ENCODE measurements at places on chromosomes 1 and 21. TPM values are rescaled to one million over a fixed set of nuclear protein-coding genes. Genes with fewer than 3 reads are reported as not detected.

The GSTM5 gene
- 18.1 TPM for total RNA-seq

The VANGL1 gene
- total RNA-seq, result 10.4 TPM

- H3K27ac ChIP-seq, result no peak overlapping the region
- H3K27me3 ChIP-seq, result no peaks in the 10 kb centered on the region
- no peak overlapping the region for H3K4me3 ChIP-seq
- DNase-seq, result no peak
Measured at GRCh38 chr1:232925421-232926220, 24.8 kb upstream of the NTPCR start.

The S100A5 gene
- not detected for total RNA-seq

The PCSK9 gene
- 23.5 TPM for total RNA-seq

The FAM151A gene
- not detected for total RNA-seq

DNA sequence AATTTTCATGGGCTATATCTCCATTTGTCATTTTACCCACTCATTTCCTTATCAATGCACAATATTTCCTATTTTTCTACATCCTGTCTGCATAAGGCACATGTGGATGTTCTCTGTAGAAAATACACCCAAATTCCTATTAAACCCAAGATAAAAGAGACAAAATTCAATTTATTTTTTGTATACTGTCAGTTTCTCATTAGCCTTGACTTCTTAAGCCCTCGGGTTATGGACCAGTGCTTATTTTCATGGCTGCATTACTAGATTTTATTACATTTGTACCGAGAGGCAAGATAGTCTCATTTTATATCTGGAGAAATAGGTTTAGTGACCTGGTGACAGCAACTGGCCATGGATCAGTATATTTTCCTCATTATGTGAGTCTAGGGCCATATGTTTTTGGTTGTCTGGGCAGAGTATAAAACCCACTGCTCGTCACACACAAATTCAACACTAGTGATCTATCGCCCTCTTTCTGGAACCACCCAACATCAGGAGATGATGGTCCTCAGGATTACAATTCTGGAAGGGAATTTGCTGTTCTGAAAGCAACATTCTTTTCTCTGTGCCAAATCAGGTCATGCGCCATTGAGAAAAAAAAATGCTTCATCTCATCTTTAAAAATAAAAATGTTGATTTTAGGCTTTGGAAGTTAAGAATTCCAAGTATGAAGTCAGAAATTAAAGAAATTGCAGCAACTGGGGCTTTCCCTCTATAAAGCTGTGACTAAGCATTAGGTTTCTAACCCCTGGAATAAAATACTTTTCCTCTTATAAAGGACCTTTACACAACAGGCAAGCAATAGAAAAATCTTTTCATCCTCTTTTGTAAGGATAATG lies 81.4 kb downstream of the ASTN1 start:
- no peak overlapping the region for H3K4me3 ChIP-seq
- DNase-seq, result no peak
- no peaks in the 10 kb centered on the region for H3K27me3 ChIP-seq
- no peaks in the 10 kb centered on the region for H3K4me1 ChIP-seq
- no peaks in the 10 kb centered on the region for H3K36me3 ChIP-seq

The BRINP3 gene
- 1.2 TPM for total RNA-seq

GRCh38 chr1:226868726-226869125 lies 1.7 kb upstream of the PSEN2 start:
- H3K4me1 ChIP-seq, result peaks cover 20% of the 10 kb centered on the region
- no peak overlapping the region for H3K27ac ChIP-seq
- DNase-seq, result no peak
- H3K36me3 ChIP-seq, result no peaks in the 10 kb centered on the region
- no peak overlapping the region for H3K4me3 ChIP-seq
- H3K27me3 ChIP-seq, result no peaks in the 10 kb centered on the region

The EXTL1 gene
- total RNA-seq, result 0.49 TPM

The FCRLB gene
- 2.0 TPM for total RNA-seq

The FMO1 gene
- total RNA-seq, result 1.3 TPM

- H3K36me3 ChIP-seq, result no peaks in the 10 kb centered on the region
- no peak overlapping the region for H3K4me3 ChIP-seq
- DNase-seq, result no peak
Measured at GRCh38 chr21:28738882-28739281, 253.8 kb downstream of the LTN1 start.

GRCh38 chr1:59007429-59007819 lies 223.6 kb upstream of the JUN start:
- no peaks in the 10 kb centered on the region for H3K4me1 ChIP-seq
- no peaks in the 10 kb centered on the region for H3K36me3 ChIP-seq
- no peak for DNase-seq
- no peak overlapping the region for H3K4me3 ChIP-seq

DNA sequence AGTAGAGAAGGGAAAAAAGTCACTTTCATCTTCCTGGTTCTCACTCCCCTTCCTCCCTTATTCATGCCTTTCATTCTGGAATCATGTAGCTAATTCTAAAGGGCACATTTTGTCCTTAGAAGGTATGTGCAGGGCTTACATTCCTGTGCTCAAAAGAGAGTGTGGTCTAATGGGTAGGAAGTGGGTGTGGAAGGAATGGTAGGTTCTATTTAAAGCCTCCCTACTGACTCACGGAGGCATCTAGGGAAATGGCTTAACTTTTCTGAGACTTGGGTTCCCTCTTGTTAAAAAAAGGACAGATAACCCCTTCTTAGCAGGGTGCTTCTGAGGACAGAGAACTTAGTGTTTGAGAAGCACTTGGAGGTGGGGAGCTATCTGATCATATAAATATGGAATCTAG lies 249.3 kb upstream of the DUSP10 start:
- H3K36me3 ChIP-seq, result no peaks in the 10 kb centered on the region
- H3K4me3 ChIP-seq, result no peak overlapping the region
- H3K4me1 ChIP-seq, result no peaks in the 10 kb centered on the region
- no peak overlapping the region for H3K27ac ChIP-seq
- H3K27me3 ChIP-seq, result no peaks in the 10 kb centered on the region
- DNase-seq, result no peak

DNA sequence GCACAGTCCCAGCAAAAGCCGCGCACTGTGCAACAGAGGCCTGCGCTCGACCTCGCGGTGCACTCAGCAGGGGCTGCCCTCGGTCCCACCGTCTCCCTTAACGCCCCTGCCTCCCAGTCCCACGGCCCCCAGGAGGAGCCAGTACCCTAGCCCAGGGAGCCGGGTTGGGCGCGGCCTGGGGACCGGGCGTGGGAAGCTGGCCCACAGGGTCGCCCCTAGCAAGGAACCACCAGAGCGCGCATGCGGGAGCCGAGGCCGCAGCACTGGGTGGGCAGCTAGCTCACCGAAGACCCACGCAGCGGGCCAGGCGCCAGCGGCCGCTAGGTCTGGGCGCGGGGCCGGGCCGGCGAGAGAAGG lies 21.6 kb upstream of the ZNF678 start:
- peak overlapping the region; percentile 82 for H3K4me3 ChIP-seq
- H3K4me1 ChIP-seq, result peaks cover 5% of the 10 kb centered on the region
- H3K27ac ChIP-seq, result peak overlapping the region; percentile 80
- no peak for DNase-seq

The PMVK gene
- total RNA-seq, result 38.4 TPM

The GUCA2B gene
- total RNA-seq, result not detected

DNA sequence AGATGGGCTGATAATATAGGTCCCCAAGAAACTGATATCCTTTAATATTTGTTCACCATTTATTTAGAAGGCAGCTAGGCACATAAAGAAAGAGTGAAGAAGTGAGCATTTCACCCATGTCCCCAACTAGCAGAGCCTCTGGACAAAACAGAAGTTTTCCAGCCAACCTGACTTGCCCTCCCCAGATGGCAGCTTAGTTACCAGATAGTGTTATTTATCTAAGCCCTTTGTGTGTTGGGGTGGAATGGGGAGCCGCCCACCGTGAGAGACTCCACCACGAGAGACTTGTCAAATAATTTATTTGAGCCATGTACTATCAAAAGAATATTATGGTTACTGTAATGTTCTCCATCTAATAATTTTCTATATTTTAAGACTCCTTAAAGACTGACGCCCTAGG lies 54.9 kb upstream of the C1orf198 start:
- no peak overlapping the region for H3K27ac ChIP-seq
- no peak for DNase-seq
- no peaks in the 10 kb centered on the region for H3K27me3 ChIP-seq
- H3K4me3 ChIP-seq, result no peak overlapping the region

All from upper lobe of right lung (tissue), 1 donor.